NB4 (cell line): ENCODE measurements at places on chromosomes 13 and 19.

GRCh38 chr13:45933203-45933908 is 81.8 kb upstream of the SIAH3 start:
- DNase-seq, result no peak

DNA sequence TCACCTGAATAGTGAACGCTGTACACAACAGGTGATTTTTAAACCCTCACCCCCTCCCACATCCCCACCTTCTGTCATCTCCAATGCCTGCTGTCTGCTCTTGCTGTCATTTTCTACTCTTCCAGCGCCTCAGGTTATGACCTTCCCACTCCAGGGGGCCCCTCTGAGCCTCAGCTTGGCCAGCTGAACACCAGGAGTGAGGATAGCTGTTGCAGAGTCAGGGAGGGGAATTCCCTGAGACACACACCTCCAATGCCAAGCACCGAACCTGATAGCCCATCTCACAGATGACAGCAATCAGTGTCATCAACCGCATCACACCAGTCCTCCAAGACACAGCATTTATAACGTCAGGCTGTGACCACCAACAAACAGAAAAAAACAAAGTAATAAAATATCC is 193.5 kb downstream of the ZNF536 start:
- no peak for DNase-seq

DNA sequence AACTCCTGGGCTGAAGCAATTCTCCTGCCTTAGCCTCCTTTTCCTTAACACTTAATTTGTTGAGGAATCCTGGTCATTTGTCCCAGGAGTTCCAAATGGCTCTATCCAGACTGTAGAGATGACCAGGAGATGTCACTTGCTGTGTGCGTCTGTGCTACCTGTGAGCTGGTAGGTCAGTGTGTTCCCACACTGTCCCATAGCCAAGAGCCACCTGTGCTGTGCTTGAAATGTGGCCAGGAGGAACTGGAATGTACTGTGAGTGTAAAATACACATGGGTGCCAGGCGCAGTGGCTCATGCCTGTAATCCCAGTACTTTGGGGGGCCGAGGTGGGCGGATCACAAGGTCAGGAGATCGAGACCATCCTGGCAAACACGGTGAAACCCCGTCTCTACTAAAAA is 29.4 kb upstream of the KDM4B start:
- no peak for DNase-seq

- DNase-seq, result no peak
Observed at GRCh38 chr19:45094137-45094536, 1.2 kb downstream of the PPP1R37 start.

DNA sequence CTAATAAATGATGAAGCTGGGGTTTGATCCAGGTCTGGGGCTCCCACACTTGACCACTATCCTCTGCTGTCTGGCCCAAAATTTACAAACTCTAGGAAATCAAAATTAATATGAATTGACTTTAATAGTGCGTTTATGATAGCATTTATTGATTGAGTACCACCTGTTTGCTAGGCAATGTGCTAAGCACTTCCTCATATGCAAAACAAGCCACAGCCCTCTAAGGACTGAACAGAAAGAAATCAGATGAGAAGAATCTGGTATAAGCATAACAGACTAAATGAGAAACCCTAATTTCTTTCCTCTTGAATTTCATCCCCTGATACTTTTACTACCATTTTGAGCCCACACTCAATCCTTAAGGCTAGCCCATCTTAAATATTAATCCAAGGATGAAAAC is 6.6 kb upstream of the MLNR start:
- DNase-seq, result peak; percentile 37

- peak; percentile 81 for DNase-seq
Observed at GRCh38 chr13:45349438-45349837, 8.5 kb upstream of the TPT1 start.

DNA sequence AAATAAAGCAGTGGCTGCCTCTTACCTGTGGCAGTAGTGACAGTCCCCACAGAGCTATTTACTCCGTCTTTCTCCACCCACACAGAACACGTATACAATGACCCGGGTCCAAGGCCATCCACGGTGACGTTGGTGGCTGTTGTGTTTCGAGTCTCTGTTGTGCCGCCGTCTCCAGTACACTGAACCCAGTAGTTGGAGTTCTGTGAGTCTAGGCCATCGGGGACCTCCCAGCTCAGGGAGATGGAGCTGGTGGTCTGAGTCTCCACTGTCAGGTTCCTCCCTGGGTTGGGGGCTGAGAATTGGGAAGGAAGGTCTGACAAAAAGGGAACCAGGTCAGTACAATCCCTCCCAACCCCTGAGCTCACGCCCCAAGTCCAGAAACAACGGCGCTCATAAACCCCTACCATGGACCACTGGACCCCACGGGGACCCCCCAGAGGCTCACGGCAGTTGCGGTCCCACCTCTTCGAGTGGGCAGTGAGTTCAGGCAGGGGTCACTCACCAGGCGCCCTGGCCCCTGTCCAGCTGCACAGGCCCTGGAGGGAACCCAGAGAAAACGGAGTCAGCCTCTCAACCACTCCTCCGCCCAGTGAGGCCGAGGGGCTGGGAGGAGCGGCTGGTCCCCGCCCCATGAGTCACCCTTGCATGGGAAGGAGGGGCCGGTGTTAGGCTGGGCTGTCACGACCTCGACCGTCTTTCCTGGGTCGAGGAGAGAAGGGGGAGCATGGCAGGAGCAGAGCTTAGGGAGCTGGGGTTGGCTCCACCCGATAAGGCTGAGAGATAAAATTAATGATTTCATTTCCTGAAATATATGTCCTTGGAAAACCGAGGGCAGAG is 2.4 kb downstream of the PTPRH start:
- DNase-seq, result peak; percentile 82
